ENCODE measurements at places on chromosomes 4 and X.
A peak's percentile ranks its signal among the peaks of the same experiment; 100 is the strongest.

- no peak for DNase-seq
- H3K27me3 ChIP-seq: no peaks in the 10 kb centered on the region
- H3K27ac ChIP-seq: no peak overlapping the region
- no peaks in the 10 kb centered on the region for H3K4me1 ChIP-seq
- H3K36me3 ChIP-seq: no peaks in the 10 kb centered on the region
Measured at GRCh38 chr4:11746734-11747133, 318.0 kb upstream of the HS3ST1 start.

DNA sequence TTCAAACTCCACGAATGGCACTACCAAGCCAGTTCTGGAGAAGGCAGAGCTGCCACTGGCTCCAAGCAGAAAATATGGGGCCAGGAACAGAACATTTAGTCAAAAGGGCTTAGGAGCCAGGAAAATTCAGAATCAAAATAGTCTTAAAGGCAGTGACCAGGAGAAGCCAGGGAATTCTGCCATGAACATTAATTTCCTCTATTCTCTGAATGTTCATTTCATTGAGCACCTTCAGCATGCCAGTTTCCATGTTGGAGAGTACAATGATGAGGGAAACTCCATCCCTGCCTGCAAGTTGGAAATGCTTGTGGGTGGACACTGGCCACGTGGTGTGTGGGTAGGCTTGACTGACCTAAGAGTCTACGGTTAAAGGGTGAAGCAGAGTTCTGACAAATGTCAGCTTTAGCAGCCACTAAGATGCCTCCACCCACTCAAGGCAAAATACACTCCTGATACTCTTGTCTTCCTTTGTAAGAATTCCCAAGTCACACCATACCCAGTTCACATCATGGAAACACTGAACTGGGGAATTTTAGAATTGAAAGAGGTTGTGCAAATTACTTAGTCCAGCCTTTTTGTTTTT lies 190.1 kb upstream of the C1QTNF7 start:
- H3K36me3 ChIP-seq: no peaks in the 10 kb centered on the region
- H3K4me3 ChIP-seq: no peak overlapping the region
- no peak overlapping the region for H3K27ac ChIP-seq
- peaks cover 5% of the 10 kb centered on the region for H3K4me1 ChIP-seq

GRCh38 chr4:54954656-54955388 lies 170.6 kb downstream of the KDR start:
- H3K36me3 ChIP-seq: no peaks in the 10 kb centered on the region
- H3K4me3 ChIP-seq: no peak overlapping the region
- H3K4me1 ChIP-seq: no peaks in the 10 kb centered on the region
- H3K27ac ChIP-seq: no peak overlapping the region
- DNase-seq: no peak

- H3K27ac ChIP-seq: peak overlapping the region; percentile 95
- H3K4me1 ChIP-seq: peaks cover 48% of the 10 kb centered on the region
- H3K27me3 ChIP-seq: peaks cover 7% of the 10 kb centered on the region
- no peaks in the 10 kb centered on the region for H3K36me3 ChIP-seq
Measured at GRCh38 chr4:6779667-6780565, 2.6 kb upstream of the KIAA0232 start.

GRCh38 chrX:19566359-19567222 lies 51.3 kb upstream of the MAP3K15 start:
- H3K4me3 ChIP-seq: no peak overlapping the region
- no peaks in the 10 kb centered on the region for H3K27me3 ChIP-seq
- no peak for DNase-seq
- H3K27ac ChIP-seq: peak overlapping the region; percentile 84
- no peaks in the 10 kb centered on the region for H3K36me3 ChIP-seq

DNA sequence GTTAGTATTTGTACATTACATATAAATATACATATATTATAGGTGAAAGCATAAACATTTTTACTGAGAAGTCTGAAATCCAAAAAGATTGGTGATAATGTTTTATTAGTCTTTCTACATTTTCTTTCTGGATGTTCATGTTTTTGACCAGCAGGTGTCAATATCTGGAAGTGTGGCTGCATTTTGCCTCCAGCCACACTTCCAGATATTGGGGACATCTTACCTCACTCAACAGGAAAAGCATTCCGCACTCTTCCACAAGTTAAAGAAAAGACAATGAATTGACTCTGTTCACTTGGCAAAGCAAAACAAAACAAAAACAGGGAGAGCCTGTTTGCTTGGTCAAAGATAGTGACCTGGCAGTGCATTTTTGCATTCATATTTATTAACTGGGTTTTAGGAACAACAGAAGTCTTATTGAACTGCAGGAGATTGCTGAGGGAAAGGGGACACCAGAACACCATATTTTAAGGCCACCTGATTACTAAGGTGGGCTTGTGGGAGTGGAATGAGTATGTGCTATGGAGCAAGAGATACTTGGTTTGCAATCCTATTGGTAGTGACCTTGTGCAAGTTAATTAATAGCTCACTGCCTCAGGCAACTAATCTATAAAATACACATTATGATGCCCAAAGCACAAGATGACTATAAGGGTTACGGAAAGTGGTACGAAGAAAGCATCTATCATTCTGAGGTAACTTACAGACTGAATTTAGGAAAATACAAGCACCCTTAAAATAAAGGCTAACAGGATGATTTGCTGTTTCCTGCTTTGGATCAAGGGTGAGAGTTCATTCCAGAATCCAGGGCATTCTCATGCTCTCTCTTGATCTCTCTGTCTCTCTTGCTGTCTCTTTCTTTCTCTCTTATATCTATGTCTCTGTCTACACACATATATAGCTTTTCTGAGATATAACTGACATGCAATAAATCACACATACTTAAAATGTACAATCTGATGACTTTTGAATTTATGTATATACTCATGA lies 389.9 kb upstream of the EMCN start:
- H3K27me3 ChIP-seq: no peaks in the 10 kb centered on the region
- no peak overlapping the region for H3K4me3 ChIP-seq
- H3K4me1 ChIP-seq: peaks cover 3% of the 10 kb centered on the region
- no peak overlapping the region for H3K27ac ChIP-seq
- no peaks in the 10 kb centered on the region for H3K36me3 ChIP-seq

GRCh38 chrX:39445336-39445735 lies 644.1 kb downstream of the MID1IP1 start:
- H3K27me3 ChIP-seq: peaks cover 4% of the 10 kb centered on the region
- no peak overlapping the region for H3K27ac ChIP-seq
- H3K36me3 ChIP-seq: peaks cover 4% of the 10 kb centered on the region
- peaks cover 1% of the 10 kb centered on the region for H3K4me1 ChIP-seq
- no peak overlapping the region for H3K4me3 ChIP-seq

DNA sequence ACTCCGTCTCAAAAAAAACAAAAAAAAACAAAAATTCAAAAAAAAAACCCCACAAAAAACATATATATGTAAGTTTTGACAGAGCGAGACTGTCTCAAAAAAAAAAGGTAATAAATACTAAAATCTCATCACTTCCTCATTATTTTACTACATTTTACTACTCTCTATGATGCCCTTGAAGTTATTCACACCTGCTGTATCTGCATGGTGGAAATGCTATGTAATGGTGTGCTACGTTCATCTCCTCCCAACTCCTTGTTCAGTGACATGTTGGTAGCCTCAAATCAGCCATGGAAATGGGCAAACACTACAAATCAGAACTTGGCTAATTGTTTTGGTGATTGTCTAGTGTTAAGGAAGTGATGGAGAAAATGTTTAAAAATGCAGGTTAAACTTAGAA lies 11.8 kb downstream of the RPS4X start:
- no peak overlapping the region for H3K27ac ChIP-seq
- DNase-seq: no peak
- peaks cover 1% of the 10 kb centered on the region for H3K27me3 ChIP-seq
- no peaks in the 10 kb centered on the region for H3K36me3 ChIP-seq
- no peak overlapping the region for H3K4me3 ChIP-seq
- no peaks in the 10 kb centered on the region for H3K4me1 ChIP-seq

- peaks cover 6% of the 10 kb centered on the region for H3K27me3 ChIP-seq
- DNase-seq: no peak
- H3K4me1 ChIP-seq: peaks cover 4% of the 10 kb centered on the region
- peaks cover 5% of the 10 kb centered on the region for H3K36me3 ChIP-seq
Measured at GRCh38 chr4:76898385-76898692, 395 bp upstream of the SOWAHB start.

GRCh38 chr4:34309383-34309906 lies 1934.9 kb downstream of the ARAP2 start:
- no peak overlapping the region for H3K4me3 ChIP-seq
- H3K27ac ChIP-seq: no peak overlapping the region
- H3K36me3 ChIP-seq: no peaks in the 10 kb centered on the region
- no peaks in the 10 kb centered on the region for H3K27me3 ChIP-seq
- H3K4me1 ChIP-seq: no peaks in the 10 kb centered on the region

- peaks cover 1% of the 10 kb centered on the region for H3K27me3 ChIP-seq
- H3K4me1 ChIP-seq: peaks cover 3% of the 10 kb centered on the region
- no peaks in the 10 kb centered on the region for H3K36me3 ChIP-seq
- H3K4me3 ChIP-seq: no peak overlapping the region
- no peak for DNase-seq
Measured at GRCh38 chrX:17591741-17592110, 145.6 kb upstream of the SCML1 start.

DNA sequence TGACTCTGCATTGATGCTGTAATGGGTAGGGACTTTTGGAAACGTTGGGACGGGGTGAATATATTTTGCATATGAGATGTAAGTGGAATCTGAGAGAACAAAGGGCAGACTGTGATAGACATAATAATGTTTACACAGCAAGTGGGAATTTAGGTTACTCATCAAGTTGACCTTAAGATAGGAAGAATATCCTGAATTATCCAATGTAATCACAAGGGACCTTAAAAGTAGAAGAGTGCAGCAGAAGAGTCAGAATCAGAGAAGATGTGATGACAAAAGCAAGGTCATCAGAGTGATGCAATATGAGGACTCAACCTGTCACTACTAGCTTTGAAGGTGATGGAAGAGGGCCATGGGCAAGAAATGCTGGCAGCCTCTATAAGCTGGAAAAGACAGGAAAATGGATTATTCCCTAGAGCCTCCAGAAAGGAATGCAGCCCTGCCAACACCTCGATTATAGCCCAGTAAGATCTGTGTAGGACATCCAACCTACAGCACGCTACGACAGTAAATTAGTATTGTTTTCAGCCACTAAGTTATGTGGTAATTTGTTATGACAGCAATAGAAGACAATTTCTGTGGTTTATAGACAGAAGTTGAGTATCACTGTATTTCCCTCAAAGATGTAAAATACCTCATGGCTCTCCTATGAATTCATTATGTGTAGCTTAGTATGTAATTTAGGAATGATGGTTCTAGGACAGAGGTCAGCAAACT lies 26.4 kb downstream of the MORC4 start:
- no peaks in the 10 kb centered on the region for H3K4me1 ChIP-seq
- H3K36me3 ChIP-seq: no peaks in the 10 kb centered on the region
- no peak for DNase-seq
- no peak overlapping the region for H3K4me3 ChIP-seq

DNA sequence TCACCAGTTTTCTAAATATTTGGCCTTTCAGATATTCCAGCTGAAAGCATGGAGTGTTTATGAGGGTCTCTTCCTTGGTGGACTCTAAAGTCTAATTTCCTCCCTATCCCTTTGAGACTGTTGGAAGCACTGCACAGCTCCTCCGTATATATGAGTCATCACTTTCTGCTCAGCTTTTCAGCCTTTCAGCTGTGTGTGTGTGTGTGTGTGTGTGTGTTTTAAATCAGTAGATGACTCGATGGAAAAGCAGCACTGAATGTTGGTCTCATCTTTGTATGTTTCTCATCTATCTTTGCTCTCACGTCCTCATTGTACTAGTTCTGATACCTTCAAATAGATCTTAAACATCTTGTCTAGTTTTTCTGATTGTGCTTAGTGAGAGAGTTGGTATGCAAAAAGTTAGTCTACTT lies 81.6 kb downstream of the ZFX start:
- peaks cover 4% of the 10 kb centered on the region for H3K36me3 ChIP-seq
- DNase-seq: no peak
- H3K4me1 ChIP-seq: no peaks in the 10 kb centered on the region
- no peak overlapping the region for H3K4me3 ChIP-seq
- H3K27me3 ChIP-seq: peaks cover 3% of the 10 kb centered on the region

GRCh38 chrX:11540532-11541377 lies 125.0 kb downstream of the ARHGAP6 start:
- no peaks in the 10 kb centered on the region for H3K27me3 ChIP-seq
- no peak overlapping the region for H3K4me3 ChIP-seq
- no peak for DNase-seq

- no peak overlapping the region for H3K4me3 ChIP-seq
- DNase-seq: no peak
Measured at GRCh38 chrX:117989512-117989911, 127.1 kb downstream of the KLHL13 start.

- DNase-seq: peak; percentile 14
Measured at GRCh38 chrX:63784346-63784901, 590 bp downstream of the ARHGEF9 start.

GRCh38 chr4:87266986-87267385 lies 46.6 kb upstream of the KLHL8 start:
- DNase-seq: no peak
- H3K27ac ChIP-seq: no peak overlapping the region
- H3K36me3 ChIP-seq: no peaks in the 10 kb centered on the region
- H3K27me3 ChIP-seq: peaks cover 4% of the 10 kb centered on the region
- peaks cover 1% of the 10 kb centered on the region for H3K4me1 ChIP-seq

- H3K4me1 ChIP-seq: no peaks in the 10 kb centered on the region
- no peak overlapping the region for H3K4me3 ChIP-seq
- H3K36me3 ChIP-seq: no peaks in the 10 kb centered on the region
- no peaks in the 10 kb centered on the region for H3K27me3 ChIP-seq
Measured at GRCh38 chr4:103449296-103450023, 251.3 kb upstream of the CENPE start.

DNA sequence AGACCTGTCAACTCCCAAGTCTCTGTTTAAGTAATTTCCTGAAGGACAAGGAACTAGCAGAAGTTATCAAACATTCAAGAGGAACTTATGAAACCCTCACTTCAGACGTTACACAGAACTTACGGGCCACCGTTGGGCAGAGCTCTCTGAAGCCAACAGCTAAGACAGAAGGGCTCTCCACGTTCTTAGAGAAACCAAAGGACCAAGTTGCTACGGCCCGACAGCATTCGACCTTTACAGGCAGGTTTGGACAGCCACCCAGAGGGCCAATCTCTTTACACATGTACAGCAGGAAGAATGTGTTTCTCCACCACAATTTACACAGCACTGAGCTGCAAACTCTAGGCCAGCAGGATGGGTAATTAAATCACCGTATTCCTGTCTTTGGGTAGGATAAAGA lies 705.1 kb upstream of the GRID2 start:
- H3K27ac ChIP-seq: no peak overlapping the region
- H3K4me3 ChIP-seq: no peak overlapping the region
- H3K27me3 ChIP-seq: no peaks in the 10 kb centered on the region

- peaks cover 7% of the 10 kb centered on the region for H3K27me3 ChIP-seq
- H3K27ac ChIP-seq: no peak overlapping the region
- no peak overlapping the region for H3K4me3 ChIP-seq
- peaks cover 2% of the 10 kb centered on the region for H3K4me1 ChIP-seq
- peaks cover 13% of the 10 kb centered on the region for H3K36me3 ChIP-seq
Measured at GRCh38 chr4:165502916-165503907, 124.4 kb downstream of the CPE start.

DNA sequence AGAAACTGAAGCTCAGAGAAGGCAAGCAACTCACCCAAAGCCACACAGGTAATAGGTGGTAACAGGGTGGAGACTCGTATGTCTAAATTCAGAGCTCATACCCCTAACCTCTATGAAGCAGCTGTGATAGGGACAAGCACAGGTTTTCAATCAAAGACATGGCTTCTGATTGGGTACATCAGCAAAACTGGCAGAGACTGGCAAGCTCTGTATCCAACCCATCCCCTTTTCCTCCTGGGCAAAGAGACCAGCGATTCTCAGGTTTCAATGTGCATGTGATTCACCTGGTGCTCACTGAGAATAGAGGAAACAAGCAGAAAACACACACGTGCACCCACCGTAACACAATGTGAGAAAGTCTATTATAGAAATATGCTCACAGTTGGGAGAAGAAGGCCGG lies 153.0 kb downstream of the SMIM20 start:
- H3K27ac ChIP-seq: no peak overlapping the region
- H3K4me3 ChIP-seq: no peak overlapping the region
- peaks cover 4% of the 10 kb centered on the region for H3K27me3 ChIP-seq
- DNase-seq: no peak
- no peaks in the 10 kb centered on the region for H3K36me3 ChIP-seq
- H3K4me1 ChIP-seq: no peaks in the 10 kb centered on the region
